ENCODE measurements at places on chromosomes 16 and 17. TPM values are rescaled to one million over a fixed set of nuclear protein-coding genes. Genes with fewer than 3 reads are reported as not detected.

- DNase-seq: no peak
Observed at GRCh38 chr16:4489030-4489429, 12.8 kb downstream of the HMOX2 start.

TNP2 gene
- polyA plus RNA-seq: not detected

- no peak for DNase-seq
Observed at GRCh38 chr17:74369221-74369620, 1.9 kb downstream of the GPR142 start.

DNA sequence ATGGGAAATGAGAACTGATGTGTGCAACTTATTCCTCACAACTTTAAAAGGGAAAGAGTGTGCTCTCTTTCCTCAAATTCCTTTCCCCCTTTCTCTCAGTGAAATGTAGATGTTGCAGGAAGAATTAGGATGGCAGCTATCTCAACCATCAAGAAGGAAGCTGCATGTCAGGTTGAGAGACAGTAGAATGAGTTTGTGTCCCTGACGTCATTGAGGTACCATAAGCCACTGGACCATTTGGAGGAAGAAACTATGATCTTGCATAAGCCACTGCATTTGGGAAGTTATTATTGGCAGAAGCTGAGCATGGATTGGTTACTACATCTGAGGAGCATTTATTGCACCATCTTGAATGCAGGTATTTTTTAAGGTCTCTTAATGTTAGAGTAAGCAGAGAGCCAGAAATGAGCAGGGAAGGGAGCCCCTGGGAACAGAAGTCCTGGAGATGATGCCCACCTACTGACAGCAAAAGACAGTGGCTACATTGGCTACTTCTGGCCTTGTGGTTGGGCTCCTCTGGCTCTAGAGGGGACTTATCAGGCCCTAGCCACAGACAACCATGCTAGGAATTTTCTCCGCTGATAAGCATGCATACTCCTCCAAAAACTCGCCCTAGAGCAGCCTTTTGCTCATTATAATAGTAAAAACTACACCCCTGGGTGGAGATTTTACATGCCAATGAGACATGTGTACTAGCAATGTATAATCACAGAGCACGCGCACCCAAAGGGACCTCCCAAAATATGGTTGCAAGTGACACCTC is 249.0 kb upstream of the SALL1 start:
- no peak for DNase-seq

DNA sequence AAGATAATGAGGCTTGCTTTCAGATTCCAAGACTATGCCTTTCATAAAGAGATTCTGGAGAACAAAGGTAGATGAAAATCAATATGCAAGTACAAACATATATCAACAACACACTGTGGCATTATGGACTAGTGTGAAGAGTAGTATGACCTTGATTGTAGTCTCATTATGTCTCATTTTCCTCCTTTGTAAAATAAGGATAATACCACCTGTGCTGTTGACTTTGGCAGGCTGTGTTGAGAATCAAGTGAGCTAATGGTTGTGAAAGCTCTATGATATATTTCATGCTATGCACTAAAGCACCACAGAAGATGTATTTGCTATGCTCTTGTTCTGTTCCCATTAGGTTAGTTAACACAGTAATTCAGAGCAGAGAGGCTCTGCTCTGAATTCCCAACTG is 78.5 kb upstream of the NACA2 start:
- no peak for DNase-seq

All from keratinocyte (primary cell).